ENCODE measurements at places on chromosomes 3 and 15.

GRCh38 chr15:80490431-80490990 lies 86.3 kb downstream of the ARNT2 start:
- H3K4me3 ChIP-seq = no peak overlapping the region
- DNase-seq = no peak
- no peaks in the 10 kb centered on the region for H3K36me3 ChIP-seq
- H3K27me3 ChIP-seq = no peaks in the 10 kb centered on the region
- peaks cover 65% of the 10 kb centered on the region for H3K4me1 ChIP-seq
- H3K27ac ChIP-seq = 0 out of 2 replicates have a peak overlapping the region, but pooled peaks have one; percentile 3

- peak within 1 kb of the TSS; percentile 37 for H3K27ac ChIP-seq
- H3K27me3 ChIP-seq = no peaks in the 10 kb centered on the region
- H3K4me3 ChIP-seq = no peak within 1 kb of the TSS
- peaks cover 30% of the 10 kb centered on the region for H3K4me1 ChIP-seq
- no peaks in the 10 kb centered on the region for H3K36me3 ChIP-seq
Observed at GRCh38 chr3:149333176-149333859, at the start of gene TM4SF18. TM4SF18 (minus strand) TSS chr3:149333636; CDS start chr3:149333382, 254 bp downstream.

GRCh38 chr3:70531063-70531657 lies 218.7 kb upstream of the MDFIC2 start:
- H3K4me3 ChIP-seq = no peak overlapping the region
- H3K36me3 ChIP-seq = no peaks in the 10 kb centered on the region
- no peak overlapping the region for H3K27ac ChIP-seq
- no peaks in the 10 kb centered on the region for H3K27me3 ChIP-seq

GRCh38 chr15:62605282-62605681 lies 437.3 kb upstream of the TPM1 start:
- peaks cover 53% of the 10 kb centered on the region for H3K4me1 ChIP-seq
- H3K27ac ChIP-seq = peak overlapping the region; percentile 28
- no peak overlapping the region for H3K4me3 ChIP-seq
- DNase-seq = no peak
- peaks cover 4% of the 10 kb centered on the region for H3K36me3 ChIP-seq
- no peaks in the 10 kb centered on the region for H3K27me3 ChIP-seq

- H3K4me3 ChIP-seq = no peak overlapping the region
- no peaks in the 10 kb centered on the region for H3K4me1 ChIP-seq
- H3K36me3 ChIP-seq = peaks cover 52% of the 10 kb centered on the region
- no peak overlapping the region for H3K27ac ChIP-seq
- no peaks in the 10 kb centered on the region for H3K27me3 ChIP-seq
Observed at GRCh38 chr15:68177742-68178141, 27.4 kb downstream of the CALML4 start.

DNA sequence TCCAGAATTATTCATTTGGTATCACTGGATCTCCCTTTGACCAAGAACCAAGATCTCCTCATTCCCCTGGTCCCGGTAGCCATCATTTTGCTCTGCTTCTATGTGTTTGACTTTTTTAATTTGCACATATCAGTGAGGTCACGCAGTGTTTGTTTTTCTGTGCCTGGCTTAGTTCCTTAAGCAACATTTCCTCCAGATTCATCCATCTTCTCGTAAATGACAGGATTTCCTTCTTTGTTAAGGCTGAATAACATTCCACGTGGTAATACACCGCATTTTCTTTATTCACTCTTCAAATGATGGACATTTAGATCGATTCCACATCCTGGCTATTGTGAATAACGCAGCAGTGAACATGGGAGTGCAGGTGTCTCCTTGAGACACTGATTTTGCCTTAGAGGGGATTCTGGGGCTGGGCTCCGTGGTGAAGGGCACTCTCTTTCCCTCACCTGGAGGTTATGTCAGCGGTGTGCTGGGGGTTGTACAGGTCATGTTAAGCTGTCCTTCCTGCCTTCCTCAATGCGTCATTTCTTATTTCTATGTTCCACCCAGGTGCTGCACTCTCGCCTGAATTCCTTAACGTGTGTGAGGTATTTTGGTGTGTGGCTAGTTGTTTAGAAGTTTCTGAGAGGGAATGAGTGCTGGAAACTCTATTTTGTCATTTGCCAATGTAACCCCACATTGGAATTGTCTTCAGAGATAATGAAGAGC lies 212.2 kb downstream of the LPP start:
- H3K27me3 ChIP-seq = no peaks in the 10 kb centered on the region
- no peak overlapping the region for H3K4me3 ChIP-seq
- peaks cover 19% of the 10 kb centered on the region for H3K4me1 ChIP-seq

Data from SJSA1 (cell line).